ENCODE measurements at places on chromosomes 6 and 20.

DNA sequence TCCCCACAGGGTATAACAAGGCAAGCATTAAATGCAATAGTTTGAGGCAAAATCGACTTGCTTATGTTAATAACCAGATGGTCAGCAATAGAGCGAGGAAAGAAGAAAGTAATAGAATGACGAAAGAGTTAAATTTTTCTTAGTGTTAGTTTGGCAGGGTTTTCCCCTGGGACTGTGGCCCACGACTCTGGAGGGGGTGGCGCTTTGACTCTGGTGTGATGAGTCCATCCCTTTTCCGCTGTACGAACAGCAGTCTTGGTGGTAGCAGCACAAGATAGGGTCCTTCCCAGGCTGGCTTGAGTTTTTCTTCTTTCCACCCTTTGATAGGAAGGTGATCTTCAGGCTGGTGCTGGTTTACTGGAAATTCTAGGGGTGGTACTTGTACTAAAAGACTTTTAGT, 69.2 kb upstream of the GMDS start:
- no peak for DNase-seq

- no peak for DNase-seq
These were observed 448 bp upstream of the RIN2 start for GRCh38 chr20:19757487-19758132.

GRCh38 chr6:165229216-165229615, 80.2 kb downstream of the C6orf118 start:
- no peak for DNase-seq

- no peak for DNase-seq
These were observed 102.1 kb upstream of the PHACTR1 start for GRCh38 chr6:12614456-12614855.
